Fibroblast of the aortic adventitia (primary cell): ENCODE measurements at places on chromosomes 5 and 9.
A peak's percentile ranks its signal among the peaks of the same experiment; 100 is the strongest.

- no peak for DNase-seq
Observed at GRCh38 chr5:21219966-21220365, 1232.0 kb upstream of the CDH18 start.

GRCh38 chr9:99811172-99811571 lies 10.5 kb upstream of the NR4A3 start:
- DNase-seq, result no peak

- no peak for DNase-seq
Observed at GRCh38 chr9:11144746-11145145, 531.9 kb upstream of the PTPRD start.

DNA sequence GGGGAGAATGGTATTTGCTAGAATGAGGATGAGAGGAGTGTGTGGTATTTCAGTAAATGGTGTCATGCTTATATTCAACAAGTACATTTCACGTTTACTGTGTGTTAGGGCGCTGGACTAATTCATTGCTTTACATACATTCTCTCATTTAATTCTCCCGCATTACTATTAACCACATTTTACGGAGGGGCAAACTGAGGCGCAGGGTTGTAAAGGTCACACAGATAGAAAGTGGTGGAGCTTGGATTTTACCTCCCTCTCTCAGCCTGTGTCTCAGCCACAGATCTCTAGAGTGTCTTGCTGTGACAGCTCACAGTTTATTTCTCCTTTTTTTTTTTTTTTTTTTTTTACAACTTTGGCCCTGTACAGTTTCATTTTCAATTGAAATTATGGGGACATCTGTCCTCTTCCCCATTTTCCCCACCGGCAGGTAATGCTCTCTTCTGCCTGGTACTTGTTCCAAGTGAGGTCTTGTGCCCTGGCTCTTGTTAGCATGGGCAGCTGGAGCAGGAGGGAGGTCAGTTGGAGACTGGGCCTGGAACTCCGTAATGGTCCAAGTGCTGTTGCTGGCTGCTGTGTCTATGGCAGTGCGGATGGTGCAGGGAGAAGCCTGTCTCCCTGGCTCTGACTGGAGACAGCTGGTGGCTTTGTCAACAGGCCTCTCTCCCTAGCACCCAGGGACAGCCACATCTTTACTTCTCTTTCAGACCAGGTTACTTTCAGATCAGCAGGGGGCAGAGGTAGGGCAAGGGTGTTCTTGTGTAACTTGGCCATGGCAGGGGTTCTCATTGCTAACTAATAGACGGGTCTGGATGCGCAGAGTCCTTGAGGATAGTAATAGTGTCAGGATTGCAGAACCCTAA lies 20.5 kb upstream of the NDST1 start:
- peak; percentile 53 for DNase-seq

GRCh38 chr9:137639303-137640051 lies 20.7 kb downstream of the EHMT1 start:
- DNase-seq, result peak; percentile 35

DNA sequence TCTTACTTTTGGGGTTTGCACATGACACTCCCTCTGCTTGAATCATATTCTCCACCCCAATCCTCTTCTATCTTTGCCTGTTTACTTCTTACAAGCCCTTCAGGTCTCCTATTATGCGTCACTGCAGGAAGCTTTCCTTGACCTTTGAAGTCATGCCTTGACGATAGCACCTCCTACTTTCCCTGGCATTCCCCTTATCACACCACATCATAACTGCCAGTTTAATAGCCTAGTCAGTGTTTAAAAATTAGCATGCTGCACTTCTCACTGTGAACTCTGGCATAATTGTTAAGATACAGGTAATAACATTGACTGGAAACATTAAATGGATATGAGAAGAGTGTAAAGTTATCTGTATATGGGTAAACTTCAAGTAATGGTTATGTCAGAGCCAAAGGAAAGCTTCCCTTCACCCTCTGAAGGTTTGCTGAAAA lies 37.1 kb upstream of the CEP120 start:
- DNase-seq, result no peak

DNA sequence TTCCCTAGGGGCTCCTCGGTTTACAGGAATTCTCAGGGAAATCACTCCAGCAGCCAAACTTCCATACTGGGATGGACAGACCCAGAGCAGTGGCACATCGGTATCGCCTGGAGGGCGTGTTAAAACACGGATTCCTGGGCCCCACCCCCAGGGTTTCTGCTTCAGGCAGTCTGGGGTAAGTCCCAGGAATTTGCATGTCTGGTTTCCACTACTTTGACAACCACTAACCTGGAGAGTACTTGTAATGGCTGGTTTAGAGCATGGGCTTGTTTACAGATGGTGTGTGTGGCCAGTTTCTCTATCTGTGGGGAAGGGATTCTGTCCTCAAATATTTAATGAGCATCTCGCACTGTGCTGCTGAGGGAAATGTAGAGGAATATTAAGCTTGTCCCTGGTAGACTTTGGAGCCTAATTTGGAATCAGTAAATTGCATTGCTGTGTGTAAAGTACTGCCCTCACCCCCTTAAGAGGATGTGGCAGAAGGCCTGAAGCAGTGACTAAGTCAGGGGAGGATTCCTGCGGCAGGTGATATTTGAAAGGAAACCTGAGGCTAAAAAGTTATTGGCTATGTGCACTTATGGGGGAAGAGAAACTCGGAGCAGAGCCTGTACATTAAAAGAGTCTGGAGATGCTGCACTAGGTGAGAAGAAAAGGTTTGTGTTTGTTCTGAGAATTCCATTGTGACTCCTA lies 18.6 kb upstream of the TJP2 start:
- DNase-seq, result no peak

DNA sequence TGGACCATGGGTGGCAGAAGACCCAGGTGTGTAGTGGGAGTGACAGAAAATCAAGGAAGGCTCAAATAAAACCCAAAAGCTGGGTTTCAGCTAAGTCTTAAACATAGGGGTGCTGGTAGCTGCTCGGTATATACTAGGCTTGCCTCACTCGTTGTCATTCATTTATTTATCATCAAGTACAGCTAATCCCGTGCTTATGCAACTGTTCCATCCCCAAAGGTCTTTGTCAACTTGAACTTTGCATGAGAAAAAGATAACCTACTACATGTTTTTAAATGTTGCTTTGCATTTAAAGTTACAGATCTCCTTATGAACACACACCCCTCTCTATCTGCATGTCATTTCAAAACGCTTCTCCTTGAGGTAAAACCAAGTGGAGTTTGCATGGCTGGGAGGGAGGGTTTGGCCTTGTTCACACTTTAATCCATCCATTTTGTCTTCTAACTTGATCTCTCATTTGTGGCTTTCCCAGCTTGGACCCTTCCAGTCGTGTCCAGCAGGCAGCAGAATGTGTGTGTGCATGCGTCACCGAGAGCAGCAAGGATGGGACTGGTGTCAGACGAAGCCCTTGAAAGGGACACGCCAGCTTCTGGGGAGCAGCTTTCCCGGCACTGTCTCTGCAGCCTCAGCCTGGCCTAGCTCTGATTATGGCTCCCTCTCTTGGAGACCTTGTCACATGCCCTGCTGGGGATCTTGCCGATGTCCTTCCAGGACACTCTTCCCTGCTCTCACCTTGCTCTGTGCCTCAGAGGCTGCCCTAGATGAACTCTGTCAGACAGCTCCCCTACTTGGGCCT lies 133.5 kb downstream of the GADD45G start:
- no peak for DNase-seq
